ENCODE measurements at places on chromosomes 1 and 21.
A peak's percentile ranks its signal among the peaks of the same experiment; 100 is the strongest.

DNA sequence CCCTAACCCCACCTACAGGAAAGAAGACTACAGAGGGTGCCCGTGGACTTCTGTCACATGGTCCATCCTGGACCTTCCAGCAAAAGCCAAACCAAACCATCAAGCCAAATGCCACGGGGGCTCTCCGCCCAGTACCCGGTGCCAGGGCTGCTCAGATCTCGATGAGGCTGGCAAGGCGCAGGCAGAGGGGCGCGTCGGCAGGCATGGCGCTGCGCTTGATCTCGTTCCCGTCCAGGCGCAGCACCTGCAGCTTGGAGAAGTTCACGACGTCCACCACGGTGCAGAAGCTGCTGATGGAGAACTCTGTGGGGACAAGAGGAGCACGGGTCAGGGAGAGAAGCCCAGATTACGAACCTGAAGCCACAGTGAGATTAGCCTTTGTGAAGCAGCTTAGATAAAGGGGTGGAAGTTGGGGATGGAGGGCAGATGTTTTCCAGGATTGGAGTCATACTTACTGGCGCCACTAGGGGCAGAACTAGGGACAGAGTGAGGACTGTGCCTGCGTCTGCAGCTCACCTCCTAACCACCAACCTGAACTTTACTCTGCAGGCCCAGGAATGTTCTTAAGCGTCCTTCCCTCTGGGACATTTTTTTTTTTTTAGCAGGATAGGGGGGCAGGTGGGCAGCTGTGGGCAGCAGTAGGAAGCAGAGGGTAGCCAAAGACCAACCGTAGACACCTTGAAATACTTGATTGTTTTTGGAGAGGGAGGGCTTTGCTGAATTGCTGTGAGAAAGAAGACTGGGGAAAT lies 8.6 kb downstream of the FMOD start:
- no peak for DNase-seq

DNA sequence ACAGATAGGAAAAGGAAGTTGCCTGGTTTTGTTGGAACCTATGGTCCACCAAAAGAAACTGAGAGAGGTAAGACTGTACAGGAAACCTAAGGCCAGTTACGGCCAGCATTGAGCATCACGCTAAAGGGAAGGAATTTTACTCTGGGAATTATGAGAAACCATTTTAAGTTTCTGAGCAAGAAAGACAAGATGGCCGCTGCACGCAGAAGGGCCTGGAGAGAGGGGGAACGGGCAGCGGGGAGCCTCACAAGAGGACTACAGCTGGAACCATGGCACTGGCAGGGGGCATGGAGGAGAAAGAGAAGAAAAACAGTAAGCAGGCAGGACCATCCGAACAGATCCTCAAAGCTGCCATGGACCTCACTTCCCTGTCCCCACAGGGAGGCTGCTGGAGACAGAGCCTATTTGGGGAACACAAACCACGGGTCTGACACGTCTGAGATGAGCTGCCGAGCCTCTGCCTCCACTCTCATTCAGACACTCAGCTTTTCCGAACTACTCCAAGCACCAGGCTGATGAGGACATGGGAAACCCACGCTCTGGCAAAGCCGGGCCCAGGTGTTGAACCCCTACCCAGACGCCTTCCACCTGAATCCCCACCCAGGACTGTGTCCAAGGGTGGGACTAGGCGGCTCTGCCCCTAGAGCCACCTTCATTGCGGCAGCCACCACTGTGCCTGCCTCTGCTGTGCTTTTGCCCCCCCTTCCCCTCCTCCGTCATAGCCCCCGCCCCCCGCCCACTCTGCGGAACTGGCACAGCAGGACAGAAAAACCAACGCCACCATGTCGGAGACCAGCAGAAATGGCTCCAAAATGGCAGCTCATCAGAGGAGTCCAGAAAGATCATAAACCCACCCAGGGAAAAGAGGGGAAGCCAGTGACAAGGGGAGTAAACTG lies 69.0 kb downstream of the CD46 start:
- no peak for DNase-seq

DNA sequence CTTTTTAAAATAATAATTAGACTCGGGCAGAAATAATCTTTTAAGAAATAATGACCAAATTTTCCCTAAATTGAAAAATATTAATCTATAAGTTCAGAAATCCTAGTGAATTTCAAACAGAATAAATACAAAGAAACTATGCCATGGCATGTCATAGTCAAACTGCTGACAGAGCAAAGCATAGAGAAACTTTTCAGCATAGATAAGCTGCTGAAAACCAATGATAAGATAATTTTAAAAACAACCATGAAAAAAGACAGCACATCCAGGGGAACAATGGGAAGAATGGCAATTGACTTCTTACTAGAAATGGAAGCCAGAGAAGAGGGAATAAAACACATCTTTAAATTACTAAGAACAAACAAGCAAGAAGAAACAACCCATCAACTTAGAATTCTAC lies 19.8 kb downstream of the CD1D start:
- DNase-seq = no peak

DNA sequence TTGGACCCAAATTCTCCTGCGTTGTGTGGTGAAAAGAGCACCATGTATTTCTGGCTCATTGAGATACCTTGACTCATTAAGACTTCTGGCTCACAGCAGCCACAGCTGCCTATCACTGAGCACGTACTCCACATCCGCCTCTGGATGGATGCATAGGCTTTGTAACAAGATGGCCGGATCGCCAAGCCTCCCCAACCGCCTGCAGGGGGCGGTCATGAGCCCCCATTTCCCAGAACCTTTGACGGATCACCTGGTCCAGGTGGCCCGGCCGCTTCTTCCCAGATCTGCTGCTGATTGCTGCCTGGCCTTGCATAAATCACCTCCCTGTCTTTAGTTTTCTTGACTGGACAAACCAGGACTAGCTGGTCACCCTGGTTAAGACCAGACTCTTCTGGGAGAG lies 156.5 kb upstream of the KLHDC7A start:
- no peak for DNase-seq

GRCh38 chr1:58038574-58038973 lies 508.0 kb downstream of the OMA1 start:
- DNase-seq = no peak

- DNase-seq = no peak
Measured at GRCh38 chr1:208167261-208167869, 76.8 kb downstream of the PLXNA2 start.

- no peak for DNase-seq
Measured at GRCh38 chr1:91402023-91402422, 2.6 kb downstream of the HFM1 start.

DNA sequence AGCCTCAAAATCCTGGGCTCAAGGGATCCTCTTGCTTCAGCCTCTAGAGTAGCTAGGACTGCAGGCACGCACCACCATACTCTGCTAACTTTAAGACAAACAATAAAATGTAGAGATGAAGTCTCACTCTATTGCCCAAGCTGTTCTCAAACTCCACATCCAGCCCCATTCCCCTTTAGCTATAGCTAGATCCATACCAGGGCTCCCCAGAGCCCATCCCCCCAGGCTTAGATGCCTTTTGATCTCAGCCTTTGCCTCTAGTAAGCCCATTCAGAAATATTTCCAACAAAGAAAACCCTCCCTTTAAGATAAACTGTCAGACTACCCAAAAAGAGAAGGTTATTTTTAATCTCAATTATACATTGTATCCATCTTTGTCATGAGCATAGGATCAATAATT lies 325.4 kb downstream of the CHRM3 start:
- no peak for DNase-seq

DNA sequence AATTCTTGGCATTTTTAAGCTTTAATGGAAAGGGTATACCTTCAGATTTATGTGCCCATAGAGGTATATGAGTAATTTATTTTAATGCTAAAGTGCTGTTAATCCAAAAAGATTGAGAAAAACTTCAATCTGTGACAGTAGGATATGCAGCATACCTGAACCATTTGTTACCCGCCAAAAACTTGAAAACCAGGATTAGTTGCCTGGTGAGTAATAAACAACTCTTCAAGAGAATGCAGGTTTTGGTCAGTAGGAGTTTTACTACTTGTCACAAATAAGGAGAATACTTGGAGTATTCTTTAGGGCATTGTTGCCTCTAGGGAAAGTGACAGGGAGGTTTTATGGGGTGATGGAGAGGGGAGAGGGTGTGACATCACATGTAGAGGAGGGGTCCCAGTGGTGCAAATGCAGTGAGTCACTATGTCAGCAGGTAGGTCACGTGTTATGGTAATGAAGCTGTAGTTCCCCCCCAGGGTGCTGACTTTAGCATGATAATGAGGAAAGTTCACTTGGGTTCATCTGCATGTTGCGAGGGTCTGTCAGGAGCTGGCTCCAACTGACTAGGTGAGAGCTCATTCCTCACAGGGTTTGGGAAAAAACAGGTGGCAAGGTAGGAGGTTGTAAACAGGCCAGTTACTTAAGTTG lies 23.1 kb downstream of the USP25 start:
- DNase-seq = no peak

DNA sequence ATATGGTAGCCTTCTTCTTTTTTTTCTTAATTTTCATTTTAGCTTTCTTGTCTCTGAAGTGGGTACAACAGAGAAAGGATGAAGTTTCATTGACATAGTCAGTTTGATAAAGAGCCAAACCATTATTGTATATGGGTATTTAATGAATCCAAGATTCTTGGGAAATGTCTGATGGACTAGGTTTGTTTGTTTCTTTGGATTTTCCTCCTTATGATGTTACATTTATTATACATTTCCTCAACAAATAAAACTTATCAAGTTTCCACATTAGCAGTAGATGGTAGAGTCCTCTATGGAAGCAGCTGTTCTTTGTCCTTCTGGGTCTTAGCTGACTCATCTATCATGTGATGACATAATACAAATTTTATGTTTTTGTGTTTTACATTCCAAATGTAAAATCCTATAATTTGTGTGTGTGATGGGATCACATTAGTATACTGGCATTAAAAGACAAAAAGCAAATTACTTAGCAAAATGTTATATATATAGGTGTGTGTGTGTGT lies 6.0 kb downstream of the COL24A1 start:
- no peak for DNase-seq

DNA sequence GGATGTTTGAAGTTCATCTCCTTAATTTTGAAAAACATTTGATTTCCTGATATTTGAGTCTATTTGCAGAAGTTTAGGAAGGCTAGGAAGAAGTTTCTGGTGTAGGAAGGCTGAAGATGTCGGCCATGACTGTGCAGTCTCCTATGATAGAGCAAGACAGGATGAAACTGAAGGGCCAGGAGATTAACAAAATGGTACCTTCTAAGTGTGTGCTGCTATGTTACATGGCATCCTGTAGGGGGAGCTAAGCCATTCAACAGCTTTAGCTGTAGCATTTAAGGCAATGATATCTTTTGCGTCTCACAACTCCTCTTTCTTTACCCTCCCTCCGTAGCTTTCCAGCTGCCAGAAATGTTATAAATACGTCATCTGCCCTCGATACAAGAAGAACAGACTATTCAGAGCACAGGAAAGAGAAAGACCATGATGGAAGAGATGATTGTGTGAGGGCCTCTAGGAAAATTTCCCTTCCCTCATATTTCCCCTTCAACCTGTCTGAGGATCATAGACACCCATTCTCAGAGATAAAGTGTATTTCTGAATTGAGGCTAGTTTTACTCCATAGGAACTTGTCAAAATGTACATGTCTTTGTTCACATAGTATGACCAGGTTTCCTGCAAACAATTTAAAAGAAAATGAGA lies 61.1 kb downstream of the XCL1 start:
- DNase-seq = peak; percentile 53

- DNase-seq = no peak
Measured at GRCh38 chr1:101119289-101119688, 93.7 kb upstream of the DPH5 start.

- DNase-seq = no peak
Measured at GRCh38 chr1:80896781-80897356, 903.9 kb upstream of the ADGRL2 start.

- peak; percentile 52 for DNase-seq
Measured at GRCh38 chr1:10965546-10966226, 46.8 kb upstream of the TARDBP start.

DNA sequence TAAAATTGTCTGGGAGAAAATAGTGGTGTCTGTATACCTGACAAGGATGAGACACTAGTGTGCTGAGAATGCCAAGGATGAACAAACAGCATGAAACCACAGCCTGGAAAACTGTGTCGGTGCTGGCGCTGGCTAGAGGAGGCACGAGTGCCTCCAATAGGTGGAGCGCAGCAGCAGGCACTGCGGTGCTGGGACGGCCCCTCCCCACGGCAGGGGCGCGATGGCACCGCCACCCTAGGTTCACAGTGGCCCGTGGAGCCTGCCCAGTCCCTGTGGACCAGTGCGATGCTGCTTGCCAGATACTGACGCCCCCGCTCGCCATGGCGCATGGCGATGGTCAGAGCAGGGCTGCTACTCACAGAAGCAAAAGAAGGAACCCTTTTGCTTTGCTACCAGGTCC lies 6.8 kb downstream of the CFAP410 start:
- DNase-seq = no peak

DNA sequence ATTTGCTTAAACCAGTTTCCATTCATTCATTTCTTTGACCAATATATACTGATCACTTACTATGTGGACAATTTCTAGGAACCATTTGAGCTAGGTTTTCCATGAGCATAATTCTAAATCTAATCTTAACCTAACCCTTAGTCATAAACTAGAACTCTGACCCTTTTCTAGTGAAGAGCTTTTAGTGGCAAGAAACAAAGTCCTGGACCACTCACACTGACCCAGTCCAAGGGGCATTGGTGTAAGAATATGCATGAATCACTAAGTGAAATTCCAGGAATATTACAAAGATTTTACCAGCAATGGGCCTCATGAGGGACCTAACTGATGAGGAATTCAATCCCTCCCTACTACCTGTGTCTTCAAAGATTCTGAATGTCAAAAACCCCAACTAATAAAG lies 40.6 kb upstream of the SLC2A1 start:
- DNase-seq = no peak

GRCh38 chr1:154474802-154475201 lies 27.2 kb upstream of the TDRD10 start:
- peak; percentile 59 for DNase-seq

- peak; percentile 38 for DNase-seq
Measured at GRCh38 chr1:113390871-113391648, 745 bp downstream of the MAGI3 start.

GRCh38 chr1:155196893-155197638 lies 10.6 kb downstream of the THBS3 start:
- DNase-seq = no peak

- no peak for DNase-seq
Measured at GRCh38 chr1:157968946-157969345, 24.5 kb upstream of the KIRREL1 start.

- no peak for DNase-seq
Measured at GRCh38 chr1:25047506-25048240, 117.6 kb upstream of the RUNX3 start.

- DNase-seq = no peak
Measured at GRCh38 chr1:36387141-36387949, 1.6 kb upstream of the STK40 start.

- no peak for DNase-seq
Measured at GRCh38 chr1:18414321-18414720, 66.4 kb upstream of the KLHDC7A start.

Measured in GDM1 (cell line).